ENCODE measurements at places on chromosomes 11 and 22.

GRCh38 chr11:62104816-62105653 lies 18.8 kb upstream of the INCENP start:
- peak; percentile 75 for DNase-seq

- DNase-seq = no peak
Observed at GRCh38 chr11:30006876-30007275, 10.0 kb downstream of the KCNA4 start.

DNA sequence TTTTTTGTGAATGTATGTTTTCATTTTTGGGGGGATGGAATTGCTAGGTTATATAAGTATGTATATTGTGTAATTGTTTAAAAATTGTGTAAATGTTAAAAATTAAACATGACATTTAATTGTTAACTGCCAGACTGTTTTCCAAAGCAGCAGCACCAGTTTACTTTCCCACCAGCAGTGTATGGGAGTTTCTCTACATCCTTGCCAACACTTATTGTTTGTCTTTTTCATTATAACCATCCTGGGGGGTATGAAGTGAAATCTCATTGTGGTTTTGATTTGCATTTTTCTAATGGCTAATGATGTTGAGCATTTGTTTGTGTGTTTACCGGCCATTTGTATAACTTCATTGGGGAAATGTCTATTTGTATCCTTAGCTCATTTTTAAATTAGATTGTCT lies 31.7 kb upstream of the RRAS2 start:
- no peak for DNase-seq

DNA sequence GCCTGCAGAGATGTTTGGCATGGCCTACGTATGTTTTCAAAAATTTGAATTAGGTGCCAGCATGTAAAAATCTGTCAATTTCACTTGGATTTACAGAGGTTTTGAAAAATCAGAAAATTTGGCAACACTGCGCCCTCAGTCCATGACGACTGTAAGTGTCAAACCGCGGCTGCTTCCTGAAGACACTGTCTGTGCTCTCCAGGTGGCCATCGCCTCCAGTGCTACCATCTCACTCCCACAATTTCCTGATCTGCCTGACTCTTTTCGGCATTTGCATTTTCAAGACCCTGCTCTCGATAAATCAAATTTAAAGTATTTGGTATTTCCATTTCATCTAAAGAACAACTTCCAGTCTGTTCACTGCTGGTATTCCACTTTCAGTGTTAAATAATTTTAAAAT lies 34.6 kb downstream of the VSIG10L2 start:
- DNase-seq = no peak

GRCh38 chr22:22928666-22929380 lies 41.2 kb downstream of the IGLL5 start:
- DNase-seq = no peak

DNA sequence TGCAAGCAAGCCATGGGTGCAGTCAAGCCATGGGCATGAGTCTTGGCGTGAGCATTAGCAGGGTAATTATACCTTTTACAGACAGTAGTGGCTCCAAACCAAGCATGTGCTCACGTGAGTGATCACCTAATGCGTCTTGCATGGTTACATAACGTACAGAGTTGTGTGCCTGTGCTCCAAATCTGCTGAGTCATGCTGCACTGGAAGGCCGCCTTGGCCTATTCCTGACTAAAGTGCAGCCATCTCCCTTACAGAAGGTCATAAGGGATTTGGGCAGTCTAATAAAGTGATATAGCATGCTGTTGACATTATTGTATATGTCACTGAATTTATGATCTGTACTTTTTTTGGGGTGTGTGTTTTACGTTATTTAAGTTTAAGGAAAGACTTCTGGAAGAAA lies 102.4 kb downstream of the ARHGAP42 start:
- DNase-seq = no peak

All from endothelial cell of umbilical vein (primary cell).